ENCODE measurements at places on chromosomes 3 and 15.

DNA sequence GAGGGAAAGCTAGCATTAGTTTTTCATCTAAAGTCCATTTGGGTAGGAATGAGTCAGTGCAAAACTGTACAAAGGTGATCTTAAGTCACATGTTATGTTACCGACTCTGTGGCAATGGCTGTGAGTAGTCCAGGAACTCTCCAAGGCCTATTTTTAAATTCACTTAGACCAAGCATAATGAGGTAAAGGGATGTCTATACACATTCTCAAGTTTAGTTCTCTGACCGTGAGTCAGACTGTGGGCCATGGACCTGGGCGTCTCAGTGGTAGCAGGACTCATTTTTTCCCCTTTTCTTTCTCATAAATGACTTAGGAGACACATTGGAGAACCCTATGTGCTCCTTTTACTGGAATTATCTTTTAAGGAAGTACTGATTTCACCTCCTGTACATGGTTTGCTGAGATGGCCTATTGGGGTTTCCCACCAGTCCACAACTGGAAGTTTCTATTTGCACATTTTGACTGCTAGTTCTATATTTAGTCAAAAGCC, 488.7 kb upstream of the TPRG1 start:
- DNase-seq = no peak

GRCh38 chr15:47754312-47754711, 37.0 kb downstream of the SEMA6D start:
- DNase-seq = no peak

DNA sequence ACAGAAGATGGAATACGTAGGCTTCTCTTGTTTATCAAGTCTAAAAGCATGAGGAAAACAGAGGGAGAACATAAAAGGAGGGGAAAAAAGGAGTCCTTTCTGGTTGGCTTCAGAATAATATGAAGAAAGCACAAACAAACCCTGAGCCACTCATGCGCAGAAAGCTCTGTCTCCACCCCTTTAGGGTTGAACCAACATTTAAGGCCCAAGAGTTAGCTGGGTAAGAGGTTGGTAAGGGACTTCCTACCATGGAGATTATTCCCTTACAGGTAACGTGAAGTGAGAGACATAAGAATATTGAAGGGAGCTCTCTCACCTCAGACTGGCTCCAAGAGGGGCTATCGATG, 145.3 kb downstream of the RORA start:
- DNase-seq = no peak

DNA sequence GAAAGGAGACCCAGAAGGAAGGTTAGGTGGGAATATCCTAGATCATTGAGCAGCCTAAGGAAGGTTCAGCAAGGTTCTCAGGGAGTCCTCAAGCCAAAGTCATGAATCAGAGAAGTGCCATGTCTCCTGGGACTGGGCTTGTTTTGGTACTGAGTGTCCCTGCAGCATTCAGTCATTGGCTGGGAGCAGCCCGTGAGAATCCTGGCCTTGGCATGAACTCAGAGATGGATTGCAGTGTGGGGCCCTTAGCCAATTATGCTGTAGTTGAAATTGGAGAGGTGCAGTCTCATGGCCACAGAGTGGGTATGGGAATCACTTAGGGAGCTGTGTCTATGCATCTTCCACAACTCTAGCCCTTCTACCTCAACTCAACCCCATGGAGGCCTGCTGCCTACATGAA, 17.0 kb upstream of the PPM1L start:
- no peak for DNase-seq

DNA sequence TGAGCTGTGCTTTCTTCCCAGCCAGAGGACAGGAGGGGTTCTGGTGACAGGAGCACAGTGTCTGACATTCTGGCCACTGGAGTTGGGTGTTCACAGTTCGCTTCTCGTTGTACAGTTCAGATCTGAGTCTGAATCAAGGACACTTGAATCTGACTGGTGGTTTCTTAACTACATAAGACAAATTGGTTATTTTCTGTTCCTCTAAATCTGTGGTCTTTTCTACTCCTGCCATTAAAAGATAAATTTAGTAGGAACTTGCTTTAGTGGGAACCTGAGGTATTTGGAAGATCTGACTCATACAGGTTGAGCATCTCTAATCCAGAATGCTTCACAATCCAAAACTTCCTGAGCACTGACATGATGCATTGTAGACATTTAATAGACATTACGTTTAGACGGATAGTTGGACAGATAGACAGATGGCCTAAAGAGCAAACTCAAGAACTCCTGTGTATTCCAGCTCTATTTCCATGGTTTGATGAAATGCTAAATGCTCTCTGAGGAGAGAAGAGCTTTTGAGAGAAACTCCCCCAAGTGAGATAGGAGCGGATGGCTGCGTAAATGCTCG, 71.0 kb downstream of the CCK start:
- no peak for DNase-seq

DNA sequence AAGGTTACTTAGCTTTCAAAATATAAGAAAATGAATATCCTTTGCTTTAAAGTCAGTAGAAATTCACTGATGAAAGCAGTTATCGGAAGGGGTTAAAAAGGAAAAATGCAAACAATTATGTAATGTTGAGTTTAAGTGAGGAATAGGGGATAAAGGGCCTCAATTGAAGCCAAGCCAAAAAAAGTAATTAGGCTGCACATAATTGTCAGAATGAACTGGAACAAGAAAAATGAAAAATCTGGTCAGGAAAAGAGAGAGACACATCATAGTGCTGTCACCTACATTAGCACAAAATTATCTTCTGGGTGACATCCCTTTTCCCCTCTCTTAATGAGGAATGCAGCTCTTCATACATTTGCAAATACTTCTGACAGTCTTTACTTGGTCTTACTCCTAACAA, 48.8 kb upstream of the PIK3R4 start:
- no peak for DNase-seq

- DNase-seq = no peak
Measured at GRCh38 chr15:65512807-65513416, 4.6 kb downstream of the DPP8 start.

DNA sequence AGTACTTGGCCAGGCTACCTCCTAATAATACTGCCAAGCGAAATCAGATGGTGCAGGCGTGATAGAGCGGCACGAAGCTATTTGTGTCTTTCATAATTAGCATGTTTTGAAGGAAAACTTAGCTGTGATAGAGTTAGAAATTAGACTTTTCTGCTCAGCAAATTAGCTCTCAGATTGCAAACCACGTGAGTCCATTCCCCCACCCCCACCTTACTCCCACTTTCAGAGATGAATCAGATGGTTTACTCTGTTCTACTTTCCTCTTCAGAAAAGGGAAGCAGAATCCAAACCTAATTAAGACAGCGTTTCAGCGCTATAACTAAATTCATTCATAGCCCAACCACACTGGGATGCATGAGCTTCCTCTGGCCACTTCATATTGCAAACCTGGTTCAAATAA, 214.6 kb downstream of the SLCO3A1 start:
- no peak for DNase-seq

GRCh38 chr15:58551084-58551763, 119.4 kb downstream of the LIPC start:
- no peak for DNase-seq

GRCh38 chr15:74642734-74643664, 27.4 kb downstream of the CLK3 start:
- DNase-seq = no peak

DNA sequence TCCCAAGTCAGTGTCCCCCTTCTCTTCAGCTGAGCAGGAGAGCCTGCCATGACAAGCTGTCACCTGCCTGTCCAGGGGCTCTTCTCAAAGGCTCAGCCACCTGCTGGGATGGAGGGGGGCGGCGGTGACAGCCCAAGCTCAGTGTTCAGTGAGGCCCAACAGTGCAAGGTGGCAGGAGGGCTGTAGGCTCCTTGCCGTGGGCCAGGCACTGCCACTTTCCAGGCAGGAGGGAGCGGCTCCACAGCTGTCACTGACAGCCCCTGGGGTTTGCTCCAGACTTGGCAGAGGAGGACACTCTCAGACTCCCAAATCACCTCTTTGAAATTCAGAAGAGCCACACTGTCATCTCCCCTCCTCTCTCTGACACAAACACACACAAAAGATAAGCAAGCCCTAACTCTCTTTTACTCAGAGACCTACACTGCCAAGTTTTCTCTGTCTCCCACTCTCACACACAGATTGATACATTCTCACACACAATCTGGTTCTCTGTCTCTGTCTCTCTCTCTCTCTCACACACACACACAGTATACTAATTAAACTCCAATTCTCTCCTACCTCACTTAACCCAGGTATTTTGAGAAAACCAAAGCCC, 443.3 kb downstream of the EPHB1 start:
- DNase-seq = no peak

GRCh38 chr3:65535260-65535659, 503.5 kb downstream of the MAGI1 start:
- DNase-seq = no peak

GRCh38 chr3:38089163-38089562, 47.8 kb downstream of the ACAA1 start:
- no peak for DNase-seq

DNA sequence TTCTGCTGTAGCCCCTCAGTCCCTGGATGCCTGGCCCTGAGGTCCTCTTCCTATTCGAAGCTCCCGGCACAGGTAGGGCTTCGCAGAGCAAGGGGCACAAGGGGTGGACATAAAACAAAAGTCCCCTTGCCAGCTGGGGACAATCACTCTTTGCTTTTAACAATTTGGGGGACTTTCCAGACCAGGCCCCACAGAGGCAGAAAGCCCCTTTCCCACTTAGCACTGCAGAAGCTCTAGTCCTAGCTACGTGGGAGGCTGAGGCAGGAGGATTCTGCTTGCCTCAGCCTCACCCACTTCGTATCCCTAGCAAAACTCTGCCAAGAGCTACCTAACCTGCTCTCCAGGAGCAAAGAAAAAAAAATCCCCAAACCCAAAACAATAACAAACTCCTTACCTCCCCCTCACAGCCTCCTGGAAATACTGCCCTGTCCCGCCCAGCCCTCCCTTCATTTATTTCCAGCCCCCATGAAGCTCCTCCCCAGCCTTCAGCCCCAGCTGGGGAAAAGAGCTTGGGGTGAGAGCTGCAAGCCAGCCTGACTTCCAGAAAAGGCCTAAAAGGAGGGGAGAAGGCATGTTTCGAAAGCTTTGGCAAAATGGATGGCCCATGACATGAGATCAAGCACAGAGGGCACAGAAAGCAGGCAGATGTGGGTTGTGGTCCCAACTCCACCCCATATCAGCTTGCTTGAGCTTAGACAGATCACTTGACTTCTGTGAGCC, at the start of gene CIDEC:
Gene CIDEC (minus strand): TSS at position 424 of the 720 bp plus-strand sequence. CDS start 1,767 bp downstream, outside the sequence.
- no peak for DNase-seq

GRCh38 chr3:40073310-40074007, 236.0 kb upstream of the EIF1B start:
- no peak for DNase-seq

DNA sequence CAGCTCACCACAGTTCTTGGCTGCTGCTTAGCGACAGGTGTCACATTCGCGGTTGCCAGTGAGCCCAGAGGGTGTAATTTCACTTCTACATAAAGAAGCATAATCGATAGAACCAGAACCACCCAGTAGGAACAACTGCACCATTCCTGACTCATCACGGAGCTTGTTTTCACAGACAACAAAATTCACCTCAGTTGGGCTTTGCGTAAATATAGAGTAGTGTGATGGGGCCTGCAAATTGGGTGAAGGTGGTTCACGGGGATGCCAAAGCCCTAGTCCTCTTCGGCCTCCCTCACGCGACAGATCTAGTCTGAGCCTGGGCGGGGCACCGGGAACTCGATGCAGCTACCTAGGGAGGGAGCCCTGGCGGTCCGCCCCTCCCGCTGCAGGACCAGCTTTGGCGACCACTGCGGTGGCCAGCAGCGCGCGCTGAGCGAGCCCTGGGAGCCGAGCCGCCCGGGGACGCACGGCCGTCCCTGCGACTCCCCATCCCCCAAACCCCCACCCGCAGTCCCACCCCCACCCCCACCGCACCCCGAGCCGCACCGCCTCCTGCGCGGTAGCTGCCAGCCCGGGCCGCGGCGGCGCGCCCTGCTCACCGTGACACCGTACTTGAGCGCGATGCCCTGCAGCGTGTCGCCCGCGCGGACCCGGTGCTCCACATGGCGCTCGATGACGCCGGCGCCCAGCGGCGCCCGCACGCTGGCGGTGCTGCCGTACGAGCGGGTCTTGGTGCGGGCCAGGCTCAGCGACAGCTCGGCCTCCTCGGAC, 519 bp downstream of the LYSMD2 start:
- DNase-seq = peak; percentile 37

GRCh38 chr15:93801206-93801605, 430.2 kb upstream of the MCTP2 start:
- no peak for DNase-seq

GRCh38 chr3:63508305-63508704, 144.2 kb upstream of the SNTN start:
- no peak for DNase-seq

- no peak for DNase-seq
Measured at GRCh38 chr3:37535526-37536432, 325.9 kb upstream of the CTDSPL start.

DNA sequence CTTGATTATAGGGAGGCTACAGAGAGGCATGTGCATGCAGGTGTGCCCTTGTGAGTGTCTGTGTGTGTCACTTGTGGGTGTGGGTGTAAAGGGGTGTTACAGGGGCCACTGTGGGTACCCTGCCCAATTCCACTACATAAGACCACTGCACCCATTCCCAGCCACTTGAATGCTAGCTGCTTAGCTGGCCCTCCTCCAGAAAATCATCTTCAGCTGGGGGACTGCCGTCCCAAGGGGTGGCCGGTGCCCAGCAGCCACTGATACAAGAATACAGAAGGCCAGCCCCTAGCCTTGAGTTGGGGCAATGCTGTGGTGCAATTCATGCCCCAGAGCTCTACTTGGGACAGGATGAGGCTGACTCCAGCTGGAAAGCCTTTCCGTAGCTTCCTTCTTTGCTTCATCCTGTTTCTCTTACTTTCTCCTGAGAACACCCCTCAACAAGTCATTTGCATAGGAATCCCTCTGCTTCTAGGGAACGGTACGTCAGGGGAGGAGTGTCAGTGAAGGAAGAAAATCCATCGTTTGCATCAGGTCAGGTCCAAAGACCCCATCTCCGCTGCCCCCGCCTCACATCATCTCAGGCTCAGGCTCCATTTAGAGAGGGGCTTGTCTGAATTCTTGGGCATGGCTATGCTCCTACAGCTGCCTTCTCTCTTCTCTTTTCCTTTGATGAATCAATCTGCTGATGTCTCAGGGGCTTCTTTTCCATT, 72.0 kb downstream of the SCN5A start:
- DNase-seq = no peak

DNA sequence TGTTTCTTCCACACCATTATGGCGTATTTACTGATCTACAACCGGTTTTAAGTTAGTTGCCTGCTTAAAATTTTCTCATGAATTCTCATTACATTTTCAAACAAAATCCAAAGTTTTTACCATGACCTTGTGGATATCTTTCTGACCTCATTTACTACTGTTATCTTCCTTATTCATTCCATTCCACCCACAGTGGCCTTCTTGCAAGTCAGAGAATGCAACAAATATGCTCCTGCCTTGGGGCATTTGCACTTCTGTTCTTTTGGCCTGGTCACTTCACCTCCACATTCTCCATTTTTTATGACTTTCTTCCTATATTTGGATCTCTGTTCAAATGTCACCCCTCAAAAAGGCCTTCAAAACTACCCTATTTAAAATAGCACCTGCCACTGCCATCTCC, 8.8 kb upstream of the SLC15A2 start:
- DNase-seq = no peak

GRCh38 chr3:95148107-95148506, 1085.2 kb downstream of the NSUN3 start:
- no peak for DNase-seq

- no peak for DNase-seq
Measured at GRCh38 chr15:77563623-77564156, 69.0 kb downstream of the LINGO1 start.

Data from cerebellar nuclear complex (tissue), 1 donor.